ENCODE measurements at places on chromosomes 2 and 18.

- DNase-seq: no peak
These were observed 51.2 kb upstream of the HAAO start for GRCh38 chr2:42843611-42844010.

DNA sequence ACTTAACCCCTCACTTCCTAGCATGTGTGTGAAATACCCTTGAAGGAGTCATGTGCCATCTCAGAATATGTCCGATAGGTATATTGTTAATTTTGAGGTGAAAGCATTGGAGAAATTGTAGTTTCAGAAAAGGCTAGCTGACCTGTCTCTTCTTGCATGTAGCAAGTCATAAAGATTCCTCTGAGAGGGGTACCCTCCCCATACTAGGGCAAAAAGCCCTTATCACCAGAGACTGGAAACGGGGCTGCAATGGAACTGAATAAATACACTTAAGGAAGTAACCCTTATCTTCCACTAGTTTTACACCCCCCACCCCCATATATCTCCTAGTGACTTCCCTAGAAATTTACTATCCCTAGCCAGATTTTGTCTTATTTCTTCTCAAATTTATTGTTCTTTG is 1.8 kb upstream of the SF3B6 start:
- DNase-seq: no peak

DNA sequence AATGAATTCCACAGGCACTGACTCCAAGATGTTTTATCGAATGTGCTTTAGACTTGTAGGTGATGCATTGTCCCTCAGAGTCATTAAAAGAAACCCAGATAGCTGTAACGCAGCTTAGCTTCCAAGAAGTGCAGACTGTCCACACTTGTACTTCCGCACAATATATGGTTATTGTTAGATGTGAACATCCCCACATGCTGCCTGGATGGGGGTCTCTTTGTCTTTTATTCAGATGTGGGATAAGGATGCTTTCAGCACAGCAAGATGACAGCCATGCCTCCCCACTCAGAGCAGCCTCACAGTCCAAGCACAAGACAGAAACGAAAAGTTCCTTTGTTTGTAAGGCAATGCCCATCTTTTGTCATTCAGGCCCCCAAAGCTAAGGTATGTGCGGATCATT is 416.6 kb downstream of the HRH4 start:
- DNase-seq: no peak

GRCh38 chr2:128474962-128475361 is 156.3 kb upstream of the HS6ST1 start:
- no peak for DNase-seq

GRCh38 chr2:144339048-144339447 is 180.9 kb downstream of the ZEB2 start:
- no peak for DNase-seq

DNA sequence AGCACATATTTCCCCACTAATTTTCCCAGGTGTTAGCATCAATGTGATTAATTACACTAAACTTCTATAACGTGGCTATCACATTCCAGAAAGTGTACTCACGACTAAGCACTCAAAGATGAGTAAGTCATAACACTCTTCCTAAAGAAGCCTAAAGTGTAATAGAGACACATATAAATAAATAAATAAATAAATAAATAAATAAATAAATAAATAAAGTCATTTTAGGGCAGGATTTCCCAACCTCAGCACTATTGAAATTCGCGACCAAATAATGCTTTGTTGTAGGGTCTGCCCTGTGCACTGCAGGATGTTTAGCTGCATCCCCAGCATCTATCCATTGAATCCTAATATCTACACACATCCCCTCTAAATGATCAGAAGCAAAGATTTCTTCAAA is 390.9 kb downstream of the CDH7 start:
- no peak for DNase-seq

DNA sequence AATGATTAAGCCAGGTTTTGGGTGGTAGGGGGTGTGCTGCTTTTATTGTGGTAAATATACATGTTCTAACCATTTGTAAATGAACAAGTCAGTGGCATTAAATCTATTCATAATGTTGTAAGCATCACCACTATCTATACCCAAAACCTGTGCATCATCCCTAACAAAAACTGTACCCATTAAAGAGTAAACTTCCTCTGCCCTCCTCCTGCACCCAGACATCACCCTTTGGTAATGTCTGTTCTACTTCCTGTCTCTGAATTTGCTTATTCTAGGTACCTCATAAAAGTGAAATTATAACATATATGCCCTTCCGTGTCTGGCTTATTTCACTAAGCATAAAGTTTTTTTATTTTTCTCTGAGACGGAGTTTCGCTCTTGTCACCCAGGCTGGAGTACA is 14.1 kb downstream of the RIF1 start:
- DNase-seq: no peak

DNA sequence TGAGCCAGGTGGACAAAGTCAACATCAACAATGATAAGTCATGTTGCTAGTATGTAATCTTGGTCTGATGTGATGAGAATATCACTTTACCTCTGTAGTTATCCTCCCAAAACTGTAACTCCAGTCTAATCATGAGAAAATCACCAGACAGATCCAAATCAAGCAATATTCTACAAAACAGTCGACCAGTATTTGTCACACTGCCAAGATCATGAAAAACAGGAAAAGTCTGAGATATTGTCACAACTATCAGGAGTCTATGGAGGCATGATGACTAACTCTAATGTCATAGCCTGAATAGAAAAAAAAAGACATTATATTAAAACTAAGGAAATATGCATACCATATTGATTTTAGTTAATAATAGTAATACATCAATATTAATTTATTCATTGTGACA is 1883.3 kb upstream of the CELF4 start:
- peak; percentile 3 for DNase-seq

GRCh38 chr18:2641638-2642037 is 13.9 kb upstream of the SMCHD1 start:
- DNase-seq: no peak

DNA sequence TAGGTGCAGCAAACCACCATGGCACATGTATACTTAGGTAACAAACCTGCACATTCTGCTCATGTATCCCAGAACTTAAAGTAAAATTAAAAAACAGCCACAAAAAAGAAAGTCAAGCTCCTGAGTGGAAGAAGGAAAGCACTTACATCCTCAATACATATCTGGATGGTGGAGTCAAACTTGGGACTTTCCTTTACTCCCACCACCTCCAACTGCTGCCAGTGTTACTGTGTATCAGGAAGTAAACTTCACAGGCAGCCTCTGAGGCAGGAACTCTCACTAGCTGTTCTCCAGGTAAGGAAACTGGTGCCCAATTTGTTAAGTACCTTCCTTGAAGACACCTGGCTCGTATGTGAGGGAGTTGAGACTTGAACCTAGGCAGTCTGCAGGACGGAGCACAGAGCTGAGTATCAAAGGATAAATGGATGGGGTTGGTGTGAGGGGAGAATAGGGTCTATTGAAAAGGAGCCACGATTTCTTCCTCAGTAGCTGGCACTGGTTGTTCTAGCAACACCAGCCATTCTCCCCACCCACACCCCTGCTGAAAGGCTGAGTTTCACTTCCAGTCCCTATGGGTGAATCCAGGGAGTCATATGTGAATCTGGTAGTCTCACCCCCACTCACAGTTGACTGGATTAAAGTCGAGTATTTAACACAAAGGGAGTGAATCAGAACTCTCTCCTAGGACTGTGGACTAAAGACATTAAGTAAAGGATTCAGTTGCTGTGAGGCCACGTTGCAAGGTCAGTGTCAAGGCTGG is 50.0 kb upstream of the GPR39 start:
- no peak for DNase-seq
